Mammary epithelial cell (primary cell): ENCODE measurements at places on chromosomes 4 and X. TPM values are rescaled to one million over a fixed set of nuclear protein-coding genes. Genes with fewer than 3 reads are reported as not detected.
A peak's percentile ranks its signal among the peaks of the same experiment; 100 is the strongest.

DNA sequence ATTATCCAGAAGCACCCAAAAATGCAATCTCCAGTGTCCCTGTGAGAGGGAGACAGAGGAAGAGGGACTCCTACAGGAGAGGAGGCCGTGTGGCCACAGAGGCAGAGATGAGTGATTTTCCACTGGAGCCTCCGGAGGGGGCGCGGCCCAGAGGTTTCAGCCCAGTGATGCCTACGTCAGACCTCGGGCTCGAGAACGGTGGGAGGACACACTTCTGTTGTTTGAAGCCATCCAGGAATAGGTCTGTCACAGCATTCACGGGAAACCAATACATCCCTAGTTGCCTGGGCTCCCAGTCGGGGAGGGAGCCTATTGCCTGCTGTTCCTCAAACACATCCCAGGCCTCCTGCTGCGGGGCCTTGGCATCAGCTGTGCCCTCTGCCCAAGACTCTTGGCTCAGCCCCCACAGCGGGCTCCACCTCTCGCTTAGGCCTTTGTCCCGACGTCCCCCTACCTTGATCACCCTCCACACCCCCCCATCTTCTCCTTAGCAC is 39.2 kb upstream of the HMX1 start:
- no peak for DNase-seq

PDCL2 gene
- polyA plus RNA-seq = not detected

RBM46 gene
- polyA plus RNA-seq = 0.03 TPM

DNA sequence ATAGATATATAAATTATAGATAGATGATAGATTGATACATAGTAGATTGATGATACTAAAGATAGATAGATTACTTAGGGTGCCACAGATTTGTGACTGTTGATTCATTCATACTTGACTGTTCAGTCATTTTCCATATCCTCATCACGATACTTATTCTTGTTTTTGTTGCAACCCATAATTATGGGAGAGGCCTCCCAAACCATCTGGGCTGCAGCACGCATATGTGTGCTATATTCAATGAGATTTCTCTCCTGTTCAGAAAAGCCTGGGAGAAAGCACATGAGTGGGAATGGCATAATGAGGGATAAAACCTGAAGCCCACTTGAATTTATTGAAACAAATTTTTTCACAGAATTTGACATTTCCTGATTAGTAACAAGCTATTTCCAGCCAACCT is 346.4 kb upstream of the PRKX start:
- DNase-seq = no peak

DNA sequence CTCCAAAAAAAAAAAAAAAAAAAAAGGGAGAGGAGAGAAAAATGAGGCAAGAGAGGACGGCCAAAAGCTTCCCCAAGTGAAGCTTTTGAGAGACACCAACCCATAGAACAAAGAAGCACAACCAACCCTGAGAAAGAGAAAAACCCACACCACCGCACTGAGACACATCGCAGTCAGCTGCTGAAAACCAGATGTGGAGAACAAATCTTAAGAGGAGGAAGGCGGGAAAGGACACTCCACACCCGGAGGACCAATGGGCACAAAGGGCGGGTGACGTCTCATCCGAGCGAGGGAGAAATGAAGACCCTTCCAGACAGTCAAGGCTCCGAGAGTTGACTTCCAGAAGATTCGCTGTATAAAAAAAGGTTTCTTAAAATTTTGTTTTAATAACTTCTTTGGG is 112.1 kb downstream of the AFAP1 start:
- DNase-seq = no peak

IL1RAPL1 gene
- 0.16 TPM for polyA plus RNA-seq

- no peak for DNase-seq
These were observed 15.0 kb downstream of the RBMX start for GRCh38 chrX:136865270-136866158.

DNA sequence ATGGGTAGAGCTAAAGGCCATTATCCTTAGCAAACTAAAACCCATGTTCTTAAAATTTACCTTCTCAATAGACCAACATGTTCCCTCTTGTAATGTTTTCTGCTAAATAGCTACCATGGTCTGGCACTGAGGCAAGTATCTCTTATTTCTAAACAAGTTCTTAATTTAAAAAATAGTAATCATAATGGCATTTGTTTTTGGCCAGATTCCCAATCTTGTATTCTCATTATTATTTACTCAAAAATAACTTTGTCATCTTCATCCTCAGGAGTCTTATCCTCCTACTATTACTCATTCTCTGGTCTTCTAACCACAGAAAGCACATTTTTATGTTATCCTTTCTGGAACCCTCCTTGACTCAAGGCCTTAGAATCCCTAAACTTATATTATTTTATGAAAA is 931.2 kb downstream of the CCSER1 start:
- DNase-seq = peak; percentile 81

GRCh38 chr4:6349896-6350603 is 80.4 kb downstream of the WFS1 start:
- no peak for DNase-seq

- no peak for DNase-seq
These were observed 24.2 kb downstream of the L1CAM start for GRCh38 chrX:153861733-153862310.

CCDC149 gene
- polyA plus RNA-seq = 2.2 TPM
